ENCODE measurements at places on chromosomes 12 and 14. TPM values are rescaled to one million over a fixed set of nuclear protein-coding genes. Genes with fewer than 3 reads are reported as not detected.

The CMA1 gene
- total RNA-seq, result not detected

The TCL1B gene
- not detected for total RNA-seq

The CLEC7A gene
- 4.2 TPM for total RNA-seq

The CARMIL3 gene
- not detected for total RNA-seq

The DACT1 gene
- total RNA-seq, result 21.2 TPM

The GLIPR1L1 gene
- not detected for total RNA-seq

The CLEC6A gene
- not detected for total RNA-seq

The PTPRB gene
- total RNA-seq, result 22.0 TPM

The GPX2 gene
- not detected for total RNA-seq

The SLC5A8 gene
- total RNA-seq, result not detected

The IAPP gene
- not detected for total RNA-seq

The VWF gene
- 189 TPM for total RNA-seq

The CCND2 gene
- 151 TPM for total RNA-seq

The CACNA1C gene
- total RNA-seq, result 93.6 TPM

The TSPAN8 gene
- 2.8 TPM for total RNA-seq

The MYF6 gene
- total RNA-seq, result 0.28 TPM

The STAT6 gene
- total RNA-seq, result 34.3 TPM

The RTL1 gene
- not detected for total RNA-seq

The LBHD2 gene
- total RNA-seq, result not detected

The OR4M1 gene
- total RNA-seq, result not detected

The HRK gene
- not detected for total RNA-seq

The ENDOU gene
- total RNA-seq, result 0.55 TPM

The IRAK3 gene
- total RNA-seq, result 15.8 TPM

The TBC1D30 gene
- total RNA-seq, result 0.48 TPM

The CELA1 gene
- total RNA-seq, result not detected

The LTBP2 gene
- total RNA-seq, result 102 TPM

The EFS gene
- 4.1 TPM for total RNA-seq

The FOXN4 gene
- total RNA-seq, result not detected

The B3GNT4 gene
- not detected for total RNA-seq

The CMAS gene
- total RNA-seq, result 33.4 TPM

The KCNA1 gene
- total RNA-seq, result not detected

The PAH gene
- total RNA-seq, result not detected

The LRRC10 gene
- 32.4 TPM for total RNA-seq

The TMEM132D gene
- total RNA-seq, result not detected

All from right atrium auricular region (tissue), 2 donors.